ENCODE measurements at places on chromosomes 11 and 22.

- no peak for DNase-seq
Measured at GRCh38 chr22:35053060-35053835, 12.7 kb upstream of the ISX start.

GRCh38 chr11:67303835-67304411 is 593 bp downstream of the SSH3 start:
- peak; percentile 48 for DNase-seq

DNA sequence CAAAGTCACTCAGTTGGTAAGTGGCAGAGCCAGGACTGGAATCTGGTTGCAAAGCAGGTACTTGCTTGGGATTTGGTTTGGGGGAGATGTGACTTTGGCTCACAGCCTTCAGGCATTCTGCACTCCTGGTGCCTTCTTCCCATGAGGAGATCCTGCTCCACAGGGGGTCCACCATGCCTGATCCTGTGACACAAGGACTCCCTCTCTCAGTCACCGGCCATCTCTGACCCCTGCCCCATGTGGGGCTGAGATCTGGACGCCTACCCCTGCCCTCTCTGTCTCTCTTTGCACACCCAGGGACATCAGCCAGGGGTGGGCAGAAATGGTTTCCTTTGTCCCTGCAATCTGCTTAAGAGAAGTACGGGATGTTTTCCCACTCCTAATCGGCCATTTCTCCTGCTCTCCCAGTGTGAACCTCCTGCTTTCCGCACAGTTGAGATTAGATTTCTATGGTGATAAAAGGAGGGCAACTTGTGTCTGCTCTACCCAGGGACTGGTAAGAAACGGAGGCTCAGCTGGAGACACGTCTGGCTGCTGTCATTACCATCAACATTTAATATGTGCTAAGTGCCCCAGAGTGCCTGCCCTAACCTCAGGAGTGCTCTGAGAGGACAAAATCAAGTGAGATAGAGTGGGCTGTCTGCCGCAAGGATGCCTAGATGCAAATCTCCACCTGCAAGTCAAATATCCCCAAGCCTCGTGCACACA is 11.1 kb upstream of the FXYD6 start:
- DNase-seq: no peak

GRCh38 chr11:96658436-96658835 is 268.6 kb downstream of the JRKL start:
- DNase-seq: no peak

- DNase-seq: no peak
Measured at GRCh38 chr11:117180661-117181585, 2.4 kb downstream of the SIDT2 start.

GRCh38 chr11:94330789-94331188 is 26.4 kb downstream of the IZUMO1R start:
- no peak for DNase-seq

- DNase-seq: no peak
Measured at GRCh38 chr11:94309757-94310156, 5.4 kb downstream of the IZUMO1R start.

DNA sequence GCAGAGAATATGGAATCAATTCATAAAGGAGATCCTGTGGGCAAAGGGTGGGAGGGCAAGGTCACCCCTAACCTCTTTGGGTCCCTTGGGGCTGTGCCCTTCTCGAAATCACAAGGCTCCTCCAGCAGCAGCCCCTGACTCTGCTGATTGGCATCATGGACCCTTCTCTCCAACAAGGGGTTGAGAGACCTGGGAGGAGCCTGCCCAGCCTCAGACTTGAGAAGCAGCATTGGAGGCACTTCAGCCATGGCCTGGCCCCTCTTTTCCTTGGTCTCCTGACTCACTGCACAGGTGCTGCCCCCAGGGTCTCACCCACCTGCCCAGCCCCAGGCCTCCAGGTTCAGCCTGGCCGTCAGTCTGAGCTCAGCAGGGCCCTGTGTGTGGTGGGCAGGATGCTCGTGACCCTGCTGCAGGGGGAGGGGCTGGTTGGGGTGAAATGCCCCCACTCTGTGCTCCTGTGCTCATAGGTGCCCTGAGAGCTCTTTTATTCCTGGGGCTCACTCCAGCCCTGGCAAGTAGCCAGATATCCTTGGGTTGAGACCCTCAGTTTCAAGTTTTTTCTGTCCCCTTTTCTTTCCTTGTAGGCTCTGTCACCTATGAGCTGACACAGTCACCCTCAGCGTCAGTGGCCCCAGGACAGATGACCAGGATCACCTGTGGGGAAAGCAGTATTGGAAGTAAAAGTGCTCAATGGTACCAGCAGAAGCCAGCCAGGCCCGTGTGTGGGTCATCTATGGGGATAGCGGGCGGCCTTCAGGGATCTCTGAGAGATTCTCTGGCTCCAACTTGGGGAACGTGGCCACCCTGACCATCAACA is 110.8 kb downstream of the GGTLC2 start:
- DNase-seq: no peak

- DNase-seq: peak; percentile 83
Measured at GRCh38 chr11:102341844-102342318, 5.1 kb upstream of the BIRC2 start.

DNA sequence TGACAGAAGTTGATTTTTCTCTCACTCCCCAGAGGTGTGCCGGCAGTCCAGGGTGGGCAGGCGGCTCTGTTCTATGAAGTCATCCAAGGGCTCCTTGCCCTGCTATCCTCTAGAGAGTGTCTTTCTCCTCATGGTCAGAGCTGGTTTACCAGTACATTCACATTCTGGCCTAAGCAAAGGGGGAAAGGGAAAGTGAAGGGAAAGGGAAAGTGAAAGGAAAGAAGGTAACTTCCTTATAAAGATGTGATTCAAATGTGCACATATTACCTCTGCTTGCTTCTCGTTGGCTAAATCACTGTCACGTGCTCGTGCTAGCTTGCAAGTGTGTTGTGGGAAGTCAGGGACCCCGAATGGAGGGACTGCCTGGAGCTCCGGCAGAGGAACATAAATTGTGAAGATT is 2.9 kb upstream of the HTATIP2 start:
- DNase-seq: no peak

DNA sequence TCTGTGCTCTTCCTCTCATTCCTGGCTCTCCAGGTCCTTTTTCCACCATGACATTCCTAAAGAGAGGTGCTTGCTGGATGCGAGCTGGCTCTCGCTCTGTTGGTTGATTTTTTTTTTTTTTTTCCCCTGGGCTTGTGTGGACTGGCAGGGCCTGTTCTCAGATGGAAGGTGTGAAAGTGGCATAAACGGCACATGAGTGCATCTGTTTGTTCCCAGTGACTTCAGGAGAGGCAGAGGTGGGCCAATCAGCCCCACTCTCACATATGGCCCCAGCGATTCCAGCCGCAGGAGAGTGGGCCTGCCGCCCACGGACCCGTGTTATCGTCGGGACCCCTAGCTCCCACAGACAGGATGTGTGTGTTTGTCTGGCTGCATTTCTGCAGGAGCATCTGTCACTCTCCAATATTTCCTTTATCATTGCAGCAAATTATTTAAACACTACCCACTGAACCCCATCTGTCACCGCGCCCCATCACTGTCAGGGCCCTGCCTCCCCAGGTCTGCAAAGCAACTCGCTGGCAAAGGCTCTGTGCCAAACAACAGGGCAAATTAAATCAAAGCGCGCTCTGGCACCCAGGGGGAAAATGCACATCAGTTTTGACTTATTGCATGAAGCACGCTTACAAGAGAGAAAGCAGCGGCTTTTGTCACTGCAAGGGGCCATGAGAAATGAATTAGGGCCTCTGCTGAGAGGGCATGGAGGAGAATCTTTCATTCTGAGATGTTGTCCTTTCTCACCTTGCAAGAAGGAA is 886.3 kb downstream of the NTM start:
- DNase-seq: no peak

DNA sequence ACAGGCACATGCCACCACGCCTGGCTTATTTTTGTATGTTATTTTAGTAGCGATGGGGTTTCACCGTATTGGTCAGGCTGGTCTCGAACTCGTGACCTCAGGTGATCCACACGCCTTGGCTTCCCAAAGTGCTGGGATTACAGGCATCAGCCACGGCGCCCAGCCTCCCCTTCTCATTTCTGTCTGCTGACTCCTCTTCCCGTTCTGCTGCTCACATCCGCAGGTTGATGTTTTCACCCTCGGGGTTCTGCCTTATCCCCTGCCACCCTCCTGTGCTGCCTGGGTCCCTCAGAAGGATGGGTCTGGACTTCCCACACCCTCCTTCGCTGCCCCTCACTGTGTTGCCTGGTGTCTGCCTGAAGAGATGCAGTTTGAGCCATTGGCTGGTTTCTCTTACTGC is 19.2 kb upstream of the VSIG10L2 start:
- no peak for DNase-seq

DNA sequence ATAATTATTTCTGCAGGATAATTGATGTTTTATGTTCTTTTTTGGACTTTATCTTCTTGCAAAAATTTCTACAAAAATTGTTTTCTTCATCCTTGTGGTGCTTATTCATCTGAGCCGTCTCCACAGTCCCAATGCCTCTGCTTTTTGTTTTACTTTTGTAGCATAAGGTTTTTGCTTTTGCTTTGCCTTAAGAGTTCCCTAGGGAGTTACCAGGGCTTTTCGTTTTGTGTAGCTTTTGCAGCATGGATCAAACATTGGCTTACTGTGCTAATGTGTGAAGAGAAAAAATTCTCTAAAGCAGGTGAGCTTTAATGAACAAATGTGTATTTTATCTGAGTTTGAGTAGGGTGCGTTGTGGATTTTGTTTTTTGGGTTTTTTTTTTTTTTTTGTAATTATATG is 11.8 kb downstream of the XBP1 start:
- no peak for DNase-seq

DNA sequence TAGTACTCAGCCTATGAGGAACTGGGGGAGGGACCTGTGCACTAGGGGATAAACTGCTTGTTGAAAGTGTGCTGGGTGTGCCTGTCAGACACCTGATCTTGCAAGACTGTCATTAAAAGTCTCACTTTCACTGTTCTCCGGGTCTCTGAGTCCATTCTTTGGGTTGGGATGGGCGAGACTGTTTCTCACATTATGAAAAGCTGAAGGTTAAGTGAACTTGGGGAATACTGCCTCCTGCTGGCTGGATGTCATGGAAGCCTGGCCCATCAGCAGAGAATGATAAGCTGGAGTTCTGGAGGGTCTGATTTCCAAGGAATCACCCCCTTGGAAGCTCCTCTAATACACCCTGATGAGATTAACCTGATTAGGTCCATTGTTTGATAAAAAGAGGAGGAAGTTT is 9.0 kb upstream of the VPREB1 start:
- DNase-seq: no peak

- DNase-seq: no peak
Measured at GRCh38 chr11:101840704-101841103, 74.1 kb upstream of the CEP126 start.

DNA sequence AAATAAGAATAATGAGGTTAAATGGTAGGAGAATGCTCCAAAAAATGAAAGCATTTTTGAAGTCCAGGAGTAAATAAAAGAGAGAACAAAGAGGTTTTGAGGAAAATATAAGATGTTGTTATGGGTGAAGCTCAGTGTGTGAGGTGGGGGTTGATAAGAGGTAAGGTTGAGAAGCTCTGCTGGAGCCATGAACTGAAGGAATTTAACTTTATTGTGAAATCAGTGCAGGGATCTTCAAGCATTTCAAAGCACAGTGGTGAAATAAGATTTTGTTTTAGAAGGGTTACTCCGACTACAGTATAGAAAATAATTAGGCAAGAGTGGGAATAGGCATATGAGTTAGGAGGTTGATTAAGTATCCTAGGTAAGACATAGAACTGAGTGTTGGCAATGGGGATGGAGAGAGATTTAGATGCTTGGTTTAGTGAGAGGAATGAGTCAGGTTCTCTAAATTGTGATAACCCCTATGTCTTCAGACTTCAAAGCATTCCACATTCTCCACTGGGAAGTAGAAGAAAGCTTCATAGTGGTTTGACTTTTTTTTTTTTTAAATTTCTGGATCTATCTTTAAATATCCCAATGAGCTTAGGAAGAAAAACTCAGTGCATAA is 403.2 kb downstream of the AASDHPPT start:
- DNase-seq: no peak

DNA sequence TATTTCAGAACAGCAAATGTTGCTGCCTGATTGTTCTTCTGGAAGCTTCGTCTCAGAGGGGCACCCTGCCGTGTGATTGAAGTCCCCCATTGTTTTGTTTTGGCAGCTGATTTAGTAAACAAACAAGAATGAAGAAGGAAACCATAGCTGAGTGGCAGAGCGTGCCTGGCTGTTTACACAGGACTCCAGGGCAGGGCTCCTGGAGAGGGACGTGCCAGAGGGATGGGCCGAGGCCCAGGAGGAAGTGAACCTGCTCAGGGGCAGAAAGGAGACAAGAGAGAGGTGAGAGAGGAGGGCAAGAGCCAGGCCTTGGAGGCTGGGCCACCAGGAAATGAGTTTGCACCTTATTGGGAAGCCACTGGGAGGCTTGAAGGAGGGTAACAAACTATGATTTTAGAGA is 85.5 kb upstream of the B3GAT1 start:
- DNase-seq: no peak

GRCh38 chr11:123434911-123435310 is 4.8 kb downstream of the GRAMD1B start:
- DNase-seq: no peak

DNA sequence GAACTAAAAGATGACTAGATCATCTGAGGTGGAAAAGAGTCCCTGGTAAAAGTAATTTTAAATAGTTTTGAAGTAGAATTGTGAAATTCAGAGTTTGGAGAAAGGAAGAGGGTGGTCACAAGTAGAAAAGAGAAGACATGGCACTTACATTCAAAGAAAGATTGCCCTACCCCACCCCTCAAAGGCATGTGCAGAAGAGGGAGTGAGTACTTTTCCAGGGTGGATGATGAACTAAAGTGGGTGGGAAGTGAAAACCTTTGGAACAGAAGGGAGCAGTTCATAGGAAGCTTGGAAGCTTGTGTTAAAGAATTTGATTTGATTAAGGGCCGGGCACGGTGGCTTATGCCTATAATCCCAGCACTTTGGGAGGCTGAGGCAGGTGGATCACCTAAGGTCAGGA is 23.6 kb downstream of the SREBF2 start:
- no peak for DNase-seq

DNA sequence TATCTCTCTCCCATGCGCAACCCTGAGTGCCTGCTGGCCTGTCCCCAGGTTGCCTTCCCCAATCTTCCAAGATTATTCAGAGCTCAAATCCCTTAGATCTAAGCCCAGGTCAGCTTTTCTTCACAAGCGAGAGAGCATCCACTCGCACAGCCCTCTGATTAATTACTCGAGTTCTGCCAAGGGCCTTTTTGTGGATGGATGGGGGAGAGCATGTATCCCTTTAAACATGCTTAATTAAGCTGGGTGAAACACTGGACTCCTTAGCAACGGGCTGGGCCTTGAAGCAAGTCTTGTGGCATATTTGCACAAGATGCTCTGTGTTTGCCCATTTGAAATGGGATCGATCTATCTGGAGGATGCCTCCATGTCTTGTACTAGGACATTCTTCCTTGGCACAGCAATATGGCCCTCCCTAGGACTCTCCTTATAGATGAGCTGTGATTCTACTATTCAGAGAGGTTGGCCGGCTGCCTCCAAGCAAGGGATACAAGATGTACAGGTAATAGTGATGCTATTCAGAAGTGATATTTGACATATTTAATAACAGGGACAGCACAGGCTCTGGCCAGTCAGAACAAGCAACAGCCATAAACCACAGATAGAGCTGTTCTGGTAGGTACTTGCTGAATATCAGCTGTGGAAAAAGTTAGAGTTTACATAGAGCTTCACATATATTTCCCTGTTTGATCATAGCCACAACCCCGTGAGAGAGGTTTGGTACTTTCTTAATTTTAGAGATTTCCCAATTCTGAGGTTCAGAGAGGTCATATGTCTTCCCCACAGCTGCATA is 125.6 kb downstream of the CSNK2A3 start:
- no peak for DNase-seq
